Hippocampal formation (tissue), 2 donors: ENCODE measurements at places on chromosomes 5 and 9.

- no peak for DNase-seq
Observed at GRCh38 chr5:178793151-178793550, 62.7 kb upstream of the ZNF354A start.

- no peak for DNase-seq
Observed at GRCh38 chr5:172486912-172487311, 32.6 kb upstream of the SH3PXD2B start.

GRCh38 chr5:88404405-88404804, 135.8 kb upstream of the TMEM161B start:
- DNase-seq: no peak

DNA sequence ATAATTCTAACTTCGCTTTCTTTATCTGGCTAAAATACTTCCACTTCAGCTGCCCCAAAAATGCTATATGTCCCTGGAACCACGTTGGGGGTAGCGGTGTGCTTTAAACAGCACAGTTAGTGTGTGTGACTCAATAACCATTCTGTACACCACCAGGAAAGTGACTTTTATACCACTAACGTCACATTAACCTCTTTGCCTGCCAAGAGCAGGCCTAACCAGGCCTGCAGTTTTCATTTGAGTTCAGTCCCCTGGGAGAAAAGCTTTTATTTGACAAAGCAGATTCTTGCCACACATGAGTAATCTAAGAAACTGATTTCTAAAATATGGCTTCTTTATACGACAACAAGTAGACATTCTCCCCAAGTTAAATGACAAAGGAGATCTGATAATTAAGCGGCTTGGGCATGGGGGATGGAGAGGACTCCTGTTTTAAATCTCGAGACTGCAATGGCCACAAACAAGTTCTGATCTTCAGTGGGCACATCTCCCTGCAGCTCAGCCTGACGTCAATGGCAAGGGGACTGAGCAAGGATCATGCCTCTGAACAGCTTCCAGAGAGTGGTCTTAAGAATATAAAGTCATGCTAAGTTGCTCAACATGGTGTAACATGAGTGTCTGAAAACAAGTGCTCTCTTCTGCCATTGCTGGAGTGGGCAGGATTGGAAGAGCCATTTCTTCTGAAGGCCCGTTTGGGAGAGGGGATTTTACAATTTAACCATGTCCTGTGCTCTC, 91.8 kb downstream of the GLIS3 start:
- DNase-seq: no peak

- no peak for DNase-seq
Observed at GRCh38 chr5:131883984-131884383, 61.5 kb downstream of the MEIKIN start.

DNA sequence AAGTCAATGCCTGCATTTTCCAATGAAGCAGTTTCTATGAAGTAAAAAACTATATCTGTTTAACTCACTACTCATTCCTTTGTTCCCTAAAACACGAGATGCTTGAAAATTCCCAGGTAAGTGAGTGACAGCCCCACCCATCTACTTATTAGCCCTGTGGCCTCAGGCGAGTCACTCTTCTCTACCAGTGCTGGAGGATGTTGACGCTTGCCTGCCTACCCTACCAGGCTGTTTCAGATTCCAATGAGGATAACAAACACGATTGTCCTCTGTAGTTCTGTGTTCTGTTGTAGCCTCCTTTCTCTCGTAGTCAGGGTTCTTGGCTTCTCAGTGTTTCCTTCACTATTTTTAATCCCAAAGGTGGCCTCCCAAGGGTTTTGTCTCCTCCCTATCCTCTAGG, 388.8 kb downstream of the KDM4C start:
- DNase-seq: no peak

DNA sequence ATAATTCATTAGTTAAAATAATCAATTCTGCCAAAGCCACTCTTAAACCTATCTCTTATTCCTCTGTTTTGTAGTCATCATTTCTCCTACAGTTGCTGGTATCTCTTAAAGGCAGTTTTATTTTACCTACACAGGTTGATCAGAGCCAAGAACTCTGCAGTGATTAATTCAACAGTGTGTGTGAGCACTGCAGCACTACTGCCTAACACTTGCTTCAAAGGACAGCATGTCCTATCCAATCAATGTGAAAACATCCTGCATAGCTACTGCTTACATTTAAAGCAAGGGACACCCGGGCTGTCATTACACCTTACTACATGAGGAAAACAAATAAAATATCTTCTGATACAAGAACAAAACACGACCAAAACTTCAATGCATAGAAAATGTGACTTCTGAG, 45.1 kb upstream of the HK3 start:
- DNase-seq: no peak

DNA sequence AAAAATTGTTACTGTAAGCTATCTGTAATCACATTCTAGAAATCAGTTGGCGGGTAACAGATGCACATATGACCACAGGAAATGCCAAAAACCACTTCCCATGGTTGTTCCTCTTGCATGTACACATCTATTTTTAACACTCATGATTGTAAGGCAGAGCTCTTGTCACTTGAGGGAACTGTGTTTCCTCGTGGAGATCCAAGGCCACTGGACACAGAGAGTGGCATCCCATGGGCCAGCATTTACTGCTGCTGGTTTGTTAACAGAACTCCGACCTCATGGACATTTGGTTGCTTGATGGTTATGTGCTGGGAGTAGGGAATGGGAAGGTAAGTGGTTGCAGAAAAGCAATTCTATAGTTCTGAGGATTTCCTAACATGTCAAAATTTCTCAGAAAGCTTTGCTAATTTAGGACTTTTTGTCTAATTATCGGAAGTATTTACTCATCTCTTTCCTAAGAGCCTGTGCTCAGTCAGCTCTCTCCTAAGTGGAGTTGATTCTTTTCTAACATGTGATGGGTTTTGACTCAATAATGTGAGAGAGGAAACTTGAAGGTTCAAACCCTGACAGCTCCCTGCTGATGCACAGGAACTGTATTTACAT, 202.0 kb upstream of the NR3C1 start:
- DNase-seq: no peak

DNA sequence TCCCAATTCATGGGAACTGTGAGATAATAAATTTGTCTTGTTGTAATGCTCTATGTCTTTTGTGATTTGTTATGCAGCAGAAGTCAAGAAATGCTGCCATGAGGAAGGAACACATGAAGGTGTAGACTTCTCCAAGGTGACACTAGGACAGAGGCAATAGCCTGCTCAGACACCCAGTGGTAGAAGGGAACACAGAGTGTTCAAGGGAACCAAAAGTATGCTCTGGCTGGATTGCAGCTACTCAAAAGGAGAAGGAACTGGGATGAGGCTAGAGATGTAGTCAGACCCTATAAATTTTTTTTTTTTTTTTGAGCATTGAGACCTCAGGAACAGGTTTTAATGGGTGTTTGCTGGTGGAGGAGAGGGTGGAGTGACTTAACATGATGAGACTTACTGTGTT, 232.5 kb downstream of the PARP8 start:
- DNase-seq: no peak

DNA sequence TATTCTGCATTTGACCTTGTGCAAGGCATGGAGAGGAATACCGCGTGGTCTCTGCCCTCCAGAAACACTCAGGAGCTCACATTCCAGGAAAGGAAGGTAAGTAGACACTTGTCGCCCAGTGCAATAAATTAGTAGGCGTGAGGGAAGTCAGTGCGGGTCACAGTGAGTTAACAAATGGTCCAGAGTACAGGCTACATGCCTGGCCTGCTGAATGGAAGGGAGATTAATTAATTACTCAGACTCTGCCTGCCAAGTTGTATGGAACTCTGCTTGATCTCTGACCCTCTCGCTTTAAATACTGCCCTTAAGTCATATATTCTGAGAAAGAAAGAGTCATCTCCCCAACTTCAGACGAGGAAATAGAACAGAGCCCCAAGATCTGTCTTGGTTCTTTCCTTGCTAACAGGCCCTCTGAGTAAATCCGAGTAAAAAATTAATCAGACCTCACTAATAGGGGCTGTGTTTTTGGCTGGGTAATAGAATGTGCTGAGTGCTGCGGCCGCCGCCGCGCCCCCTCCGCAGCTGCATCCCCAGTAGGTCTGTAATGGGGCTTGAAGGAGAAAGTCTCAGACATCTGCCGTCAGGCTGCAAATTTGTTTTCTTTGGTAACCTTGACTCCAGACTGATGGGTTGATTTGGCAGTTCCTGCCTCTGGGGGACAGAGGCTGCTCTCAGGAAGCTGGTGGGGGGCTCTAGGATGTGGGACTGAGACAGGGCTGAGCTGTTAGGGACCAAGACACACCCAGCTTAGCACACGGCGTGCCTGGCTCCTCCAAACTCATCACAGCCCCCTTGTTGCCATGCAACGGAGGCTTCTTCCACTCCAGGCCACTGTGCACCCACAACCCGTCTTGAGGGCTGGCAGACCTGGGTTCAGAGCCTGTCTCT, 144.4 kb downstream of the NSG2 start:
- DNase-seq: no peak

DNA sequence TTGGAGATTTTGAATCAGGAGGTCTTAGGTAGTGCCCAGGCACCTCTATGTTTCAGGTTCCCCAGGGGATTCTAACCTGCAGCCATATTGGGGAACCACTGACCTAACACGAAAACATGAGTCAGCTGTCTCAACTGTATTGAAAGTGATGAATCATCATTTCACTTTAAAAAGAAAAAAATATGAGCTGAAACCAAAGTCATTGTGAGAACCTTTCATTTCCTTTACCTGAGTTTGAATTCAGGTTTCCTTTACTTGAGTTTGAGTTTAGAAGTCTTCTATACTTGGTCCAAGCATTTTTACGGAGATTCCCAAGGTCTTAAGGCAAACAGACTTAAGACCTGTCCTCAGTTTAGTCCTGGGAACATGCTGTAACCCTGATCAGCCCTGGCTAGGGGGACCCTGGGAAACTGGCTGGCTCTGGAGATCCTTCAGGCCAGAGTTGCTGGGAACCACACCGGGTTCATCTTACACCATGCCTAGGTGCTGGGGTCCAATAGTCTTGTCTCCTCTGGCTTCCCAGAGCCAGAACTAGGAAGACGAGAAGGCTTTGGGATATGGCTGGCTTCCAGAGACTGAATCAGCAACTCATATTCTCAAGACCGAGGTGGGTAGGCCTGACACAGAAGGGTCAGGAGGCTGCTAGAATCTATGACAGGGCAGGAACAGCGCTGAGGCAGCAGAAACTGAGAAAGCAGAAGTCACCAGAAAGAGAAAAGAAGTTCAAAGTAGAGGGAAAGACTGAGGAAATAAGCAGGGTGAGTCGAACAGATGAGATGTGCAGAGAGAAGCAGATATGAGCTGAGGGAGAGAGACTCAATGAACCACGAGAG, 16.4 kb upstream of the PDCD1LG2 start:
- no peak for DNase-seq

DNA sequence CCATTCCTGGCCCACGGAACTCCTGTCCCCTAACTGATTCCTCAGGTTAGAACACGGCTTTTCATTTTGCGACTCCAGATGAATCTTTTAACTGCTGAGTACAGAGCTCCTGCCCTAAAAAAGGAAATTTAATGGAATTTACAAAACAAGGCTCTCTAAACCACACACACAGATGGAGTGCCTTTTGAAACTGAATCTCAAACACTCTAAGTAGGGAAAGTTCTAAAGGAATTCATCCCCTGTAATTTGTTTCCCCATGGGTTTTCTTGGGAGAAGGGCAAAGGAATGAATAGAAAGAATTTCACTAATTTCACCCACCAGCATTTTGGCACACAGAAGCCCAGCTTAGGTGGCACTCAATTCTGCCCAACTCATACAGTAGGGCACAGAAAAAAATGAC, 106.5 kb downstream of the THBS4 start:
- DNase-seq: no peak

DNA sequence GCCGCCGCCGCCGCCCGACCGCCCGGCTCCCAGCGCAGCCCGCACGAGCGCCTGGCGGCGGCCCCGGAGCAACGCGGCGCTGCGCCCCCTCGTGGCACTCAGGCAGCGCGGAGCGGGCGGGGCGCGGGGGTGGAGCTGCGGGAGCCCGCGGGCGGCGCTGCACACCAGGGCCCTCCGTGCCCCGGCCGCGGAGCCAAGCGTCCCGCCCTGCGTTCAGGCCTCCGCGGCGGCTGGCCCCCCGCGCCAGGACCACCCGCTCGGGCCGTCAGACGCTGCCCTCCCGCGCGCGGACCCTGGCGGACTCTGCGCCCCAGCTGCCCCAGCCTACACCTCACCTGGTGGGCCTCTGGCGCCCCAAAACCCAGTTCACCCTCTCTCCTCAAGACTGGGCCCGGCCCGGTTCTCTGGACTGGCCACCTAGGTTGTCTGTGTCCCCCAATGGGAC, at the start of gene RASGEF1C:
Gene RASGEF1C (minus strand): TSS at position 75 of the 445 bp plus-strand sequence. CDS start 71,159 bp downstream, outside the sequence.
- peak; percentile 43 for DNase-seq

- DNase-seq: no peak
Observed at GRCh38 chr5:84148651-84149050, 236.0 kb downstream of the EDIL3 start.

GRCh38 chr5:9108162-9108561, 437.7 kb downstream of the SEMA5A start:
- no peak for DNase-seq

DNA sequence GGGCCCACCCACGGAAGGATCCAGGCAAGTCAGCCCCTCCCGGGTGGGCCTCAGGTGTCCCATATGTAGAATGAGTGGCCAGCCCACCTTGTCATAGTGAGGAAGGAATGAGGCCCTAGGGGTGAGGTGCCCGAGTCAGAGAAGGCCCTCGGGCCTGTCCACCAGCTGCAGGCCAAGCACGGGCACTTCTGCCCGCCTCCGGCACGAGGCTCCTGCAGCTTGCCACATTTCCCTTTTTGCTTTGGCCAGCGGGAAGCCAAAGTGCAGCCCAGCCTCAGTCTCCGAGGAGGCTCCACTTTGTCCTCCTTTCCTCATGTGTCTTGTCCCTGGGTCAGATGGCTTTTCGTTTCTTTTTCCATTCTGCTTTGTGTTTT, 72.9 kb downstream of the PSMB7 start:
- DNase-seq: no peak

- DNase-seq: no peak
Observed at GRCh38 chr5:4005335-4005734, 409.7 kb downstream of the IRX1 start.

GRCh38 chr5:154236536-154237375, 46.2 kb downstream of the GALNT10 start:
- no peak for DNase-seq

- no peak for DNase-seq
Observed at GRCh38 chr9:111236332-111236731, 93.7 kb downstream of the OR2K2 start.

DNA sequence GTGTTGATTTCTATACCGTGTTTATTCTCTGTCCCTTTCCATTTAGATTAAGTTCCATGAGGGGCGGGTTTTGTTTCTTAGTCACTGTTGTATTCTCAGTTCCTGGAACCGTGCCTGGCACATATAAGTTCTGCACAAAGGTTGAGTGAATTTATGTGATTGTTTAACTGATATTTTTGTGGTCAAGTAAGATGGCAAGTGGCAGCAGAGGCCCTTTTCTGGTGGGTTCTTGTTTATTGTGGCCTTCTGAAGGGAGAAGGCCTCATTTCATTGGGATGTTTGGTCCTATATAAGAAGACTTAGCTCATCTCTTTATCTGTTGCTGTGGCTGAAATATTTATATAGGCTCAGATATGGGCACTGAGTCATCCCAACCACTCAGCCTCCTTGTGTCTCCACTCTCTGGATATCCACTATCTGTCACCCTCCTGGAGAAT, 262.5 kb downstream of the PSAT1 start:
- no peak for DNase-seq

GRCh38 chr5:124740991-124741583, 5.4 kb downstream of the ZNF608 start:
- no peak for DNase-seq

- no peak for DNase-seq
Observed at GRCh38 chr5:40376566-40376965, 303.1 kb upstream of the PTGER4 start.

- no peak for DNase-seq
Observed at GRCh38 chr5:90386099-90386710, 23.4 kb downstream of the CETN3 start.
